ENCODE measurements at places on chromosomes 16 and 17.

- no peak for DNase-seq
Observed at GRCh38 chr17:70089513-70090148, 14.6 kb downstream of the KCNJ16 start.

DNA sequence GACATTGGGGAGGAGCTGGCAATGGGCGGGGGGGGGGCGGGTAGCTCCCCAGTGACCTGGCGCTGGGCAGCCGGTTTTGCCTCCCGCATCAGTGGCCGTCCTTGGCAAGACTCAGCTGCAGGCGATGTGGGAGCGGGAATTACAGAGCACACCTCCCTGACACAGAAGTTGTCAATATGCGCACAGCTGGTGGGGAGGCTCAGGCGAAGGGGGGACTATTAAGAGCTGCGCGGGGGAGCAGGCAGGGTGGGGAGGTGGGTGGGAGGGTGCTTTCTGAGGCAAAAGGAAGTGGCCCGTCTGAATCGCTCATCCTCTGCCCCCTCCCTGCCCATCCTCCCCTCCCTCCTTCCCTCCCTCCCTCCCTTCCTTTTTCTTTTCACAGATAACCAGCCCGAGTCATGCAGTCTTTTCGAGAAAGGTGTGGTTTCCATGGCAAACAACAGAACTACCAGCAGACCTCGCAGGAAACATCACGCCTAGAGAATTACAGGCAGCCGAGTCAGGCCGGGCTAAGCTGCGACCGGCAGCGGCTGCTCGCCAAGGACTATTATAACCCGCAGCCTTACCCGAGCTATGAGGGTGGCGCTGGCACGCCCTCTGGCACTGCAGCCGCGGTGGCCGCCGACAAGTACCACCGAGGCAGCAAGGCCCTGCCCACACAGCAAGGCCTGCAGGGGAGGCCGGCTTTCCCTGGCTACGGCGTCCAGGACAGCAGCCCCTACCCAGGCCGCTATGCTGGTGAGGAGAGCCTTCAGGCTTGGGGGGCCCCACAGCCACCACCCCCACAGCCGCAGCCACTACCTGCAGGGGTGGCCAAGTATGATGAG, 44.0 kb downstream of the SREBF1 start:
- DNase-seq: peak; percentile 33

DNA sequence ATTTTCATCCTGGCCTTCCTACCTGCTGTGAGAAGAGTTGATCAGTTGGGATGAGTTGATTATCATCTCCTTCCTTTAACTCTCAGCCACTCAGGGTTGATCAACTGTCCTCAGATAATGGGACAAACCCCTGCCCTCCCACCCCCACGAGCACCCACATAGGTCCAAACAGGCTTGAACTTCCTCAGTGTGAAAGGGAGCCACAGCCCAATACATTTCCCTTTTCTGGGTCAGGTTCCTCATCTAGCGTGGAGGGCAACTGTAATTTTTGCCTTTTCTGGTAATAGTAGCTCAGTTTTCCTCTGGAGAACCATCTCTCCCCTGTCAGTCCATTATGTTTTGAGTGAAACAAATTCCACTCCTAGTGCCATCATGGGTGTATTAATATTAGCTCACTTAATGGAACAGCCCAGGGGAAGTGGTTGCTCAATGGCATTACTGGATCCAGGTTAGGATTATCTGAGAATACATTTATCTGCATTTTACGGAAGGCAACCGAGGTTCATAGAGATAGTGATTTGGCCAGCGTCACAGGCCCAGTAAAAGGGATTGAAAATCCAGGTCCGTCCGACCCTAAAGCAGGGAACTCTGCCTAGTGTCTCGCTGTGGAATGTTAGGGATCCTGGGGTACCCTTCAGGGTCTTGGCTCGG, 476 bp upstream of the LPCAT2 start:
- DNase-seq: no peak

- DNase-seq: no peak
Observed at GRCh38 chr17:82247182-82247823, 18.5 kb downstream of the SLC16A3 start.

GRCh38 chr17:54102246-54102645, 279.5 kb downstream of the KIF2B start:
- DNase-seq: no peak

DNA sequence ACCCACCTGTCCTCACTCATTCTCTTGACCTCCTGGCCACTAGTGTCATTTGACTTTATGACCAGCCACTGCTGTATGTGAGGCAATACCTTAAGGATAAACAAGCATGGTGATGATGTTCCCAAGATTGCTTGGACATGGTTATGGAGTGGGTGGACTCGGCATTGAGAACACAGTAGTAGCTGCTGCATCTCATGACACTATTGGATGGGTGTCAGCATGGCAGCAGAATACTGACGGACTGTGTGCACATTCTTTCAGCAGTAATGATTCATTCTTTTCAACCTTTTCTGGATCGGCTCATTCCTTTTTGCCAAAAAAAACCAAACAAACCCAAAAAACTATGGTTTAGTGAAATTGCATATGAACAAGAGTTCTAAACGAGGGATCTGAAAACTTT, 13.5 kb downstream of the SPECC1 start:
- no peak for DNase-seq

DNA sequence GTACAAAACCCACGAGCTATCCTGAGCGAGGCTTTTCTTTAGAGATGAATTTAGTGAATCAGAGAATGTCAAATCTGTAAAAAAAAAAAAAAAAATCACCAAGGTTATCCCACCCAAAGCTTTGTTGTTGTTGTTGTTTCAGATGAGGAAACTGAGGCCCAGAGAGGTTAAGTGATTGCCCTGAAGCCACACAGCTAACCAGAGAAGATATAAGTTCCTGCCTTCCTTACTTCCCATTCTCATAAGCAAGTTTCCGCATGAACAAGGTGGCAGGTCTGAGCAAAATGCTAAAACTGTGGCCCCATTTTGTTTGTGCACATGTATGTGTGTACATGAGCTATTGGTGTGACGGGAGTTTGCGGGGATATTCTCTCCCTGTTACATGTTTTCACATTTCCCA, 352.1 kb upstream of the ZFHX3 start:
- DNase-seq: no peak

DNA sequence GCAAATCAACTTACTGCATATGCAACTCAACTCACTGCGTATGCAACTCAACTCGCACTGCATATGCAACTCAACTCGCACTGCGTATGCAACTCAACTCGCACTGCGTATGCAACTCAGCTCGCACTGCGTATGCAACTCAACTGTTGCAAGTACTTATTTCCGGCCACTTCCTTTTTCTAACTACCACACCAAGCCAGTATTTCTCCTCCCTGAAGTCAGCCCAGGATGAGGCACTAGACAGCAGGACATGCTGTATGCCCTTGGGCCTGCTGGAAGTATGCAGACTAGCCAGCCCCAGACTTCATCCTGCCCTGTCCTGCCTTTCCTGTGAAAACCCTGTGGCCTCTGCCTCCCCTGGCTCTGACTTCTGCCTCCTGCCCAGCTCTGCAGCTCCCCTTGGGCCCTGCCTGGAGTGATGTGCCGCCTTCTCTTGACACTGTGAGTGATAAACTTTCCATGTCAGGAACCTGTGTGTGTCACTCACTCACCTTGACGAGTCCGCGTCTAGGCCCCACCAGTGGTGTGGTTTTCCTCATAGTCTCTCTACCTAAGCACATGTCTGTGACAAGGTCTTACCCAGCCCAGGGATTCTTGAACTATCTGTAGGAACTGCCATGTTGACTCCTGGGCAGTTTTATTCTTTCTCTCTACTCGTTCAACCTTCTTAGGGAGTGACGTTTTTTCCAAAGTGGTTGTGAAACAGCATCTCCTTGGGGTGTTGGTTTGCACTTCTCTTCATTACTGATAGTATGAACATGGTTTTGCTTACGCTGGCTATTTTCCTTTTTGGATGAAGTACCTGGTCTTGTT, 16.4 kb downstream of the ZNF778 start:
- DNase-seq: no peak
